Fibroblast of skin of left quadriceps (primary cell): ENCODE measurements at places on chromosomes 11 and 22.

DNA sequence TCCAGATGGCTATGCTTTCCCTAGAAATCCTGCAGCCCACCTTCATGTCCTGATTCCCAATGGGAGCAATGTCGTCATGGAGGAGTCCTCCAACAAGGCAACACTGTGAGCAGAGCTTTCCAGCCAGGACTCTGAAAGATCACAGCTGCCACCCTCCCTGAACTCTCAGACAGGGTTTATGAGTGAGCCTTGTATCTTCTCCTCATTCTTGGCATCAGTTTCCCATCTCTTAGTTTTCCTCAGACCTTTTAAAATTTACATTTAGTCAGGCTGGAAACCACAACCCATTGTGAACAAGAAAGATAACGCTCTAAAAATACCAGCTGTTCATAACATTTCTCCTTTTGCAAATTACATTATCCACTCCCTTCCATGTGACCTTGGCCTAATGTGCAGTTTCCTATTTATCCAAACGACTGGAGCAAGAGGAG lies 15.6 kb upstream of the LYVE1 start:
- no peak for DNase-seq

DNA sequence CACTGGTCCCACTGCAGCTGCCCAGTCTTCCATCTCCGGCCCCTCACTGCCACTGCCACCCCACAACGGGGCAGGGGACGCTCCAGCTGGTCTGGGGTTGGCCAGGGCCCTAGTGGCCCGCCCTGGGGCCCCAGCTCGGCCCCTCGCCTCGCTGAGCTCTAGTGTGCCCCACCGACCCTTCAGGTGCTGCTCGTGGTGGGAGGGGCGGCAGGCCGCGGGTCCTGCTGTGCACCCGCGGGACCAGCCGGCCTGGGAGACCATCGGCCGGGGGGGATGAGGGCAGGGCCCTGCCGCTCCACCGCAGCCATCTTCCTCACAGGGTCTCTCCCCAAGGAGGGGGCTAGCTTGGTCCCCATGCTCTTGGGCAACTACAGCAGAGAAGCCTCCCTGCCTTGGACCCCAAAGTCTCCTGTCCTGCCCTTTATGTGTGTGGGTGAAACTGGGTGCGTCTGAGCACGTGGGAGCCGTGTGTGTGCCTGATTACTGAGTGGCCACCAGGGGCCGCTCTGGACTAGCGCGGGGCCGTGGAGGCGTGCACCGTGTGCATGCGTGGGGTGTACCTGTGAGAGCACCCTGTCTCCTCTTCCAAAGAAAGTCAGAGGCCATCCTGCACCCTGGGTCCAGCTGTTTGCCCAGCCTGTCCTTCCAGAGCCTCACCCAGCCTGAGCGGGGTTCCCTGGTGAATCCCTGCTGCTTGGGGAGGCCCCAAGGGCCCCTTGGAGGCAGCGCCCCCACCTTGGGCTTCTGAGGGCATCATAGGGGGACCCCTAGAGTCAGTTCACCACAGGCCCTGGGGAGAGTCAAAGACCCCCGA lies 6.0 kb upstream of the ACR start:
- no peak for DNase-seq

DNA sequence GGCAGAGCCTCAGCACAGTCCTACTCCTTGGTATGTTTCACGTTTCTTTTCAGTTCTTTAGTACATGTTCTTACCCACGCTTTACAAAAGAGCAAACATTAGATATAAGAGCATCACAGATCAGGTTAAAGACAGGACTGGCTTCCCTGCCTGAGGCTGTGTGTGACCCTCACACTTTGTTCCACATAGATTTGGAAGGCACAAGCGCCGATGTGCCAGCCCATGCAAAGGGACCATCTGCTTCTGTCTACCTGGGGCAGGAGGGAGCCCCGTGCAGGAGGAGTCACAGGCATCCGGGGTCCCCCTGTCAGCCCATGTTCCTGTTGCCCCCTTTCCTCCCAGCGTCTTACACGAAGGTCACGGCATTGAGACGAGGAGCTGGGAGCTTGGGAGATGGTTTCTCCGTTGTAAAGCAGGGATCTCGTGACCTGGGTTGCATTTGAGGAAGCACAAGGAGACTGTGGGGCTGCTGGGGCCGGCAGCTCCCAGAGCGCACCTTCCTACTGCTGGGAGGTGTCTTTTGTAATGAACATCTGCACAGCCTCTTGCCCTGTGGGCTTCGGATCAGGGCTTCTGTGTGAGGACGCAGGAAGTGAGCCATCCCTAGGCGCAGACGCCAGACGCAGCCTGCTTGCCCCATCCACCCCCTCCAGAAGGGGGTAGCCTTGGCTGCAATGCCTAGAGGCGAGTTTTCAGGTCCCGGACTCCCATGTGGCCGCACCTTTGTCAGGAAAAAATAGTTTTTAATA lies 72.6 kb downstream of the SCN3B start:
- no peak for DNase-seq

- no peak for DNase-seq
Observed at GRCh38 chr11:29756871-29757270, 260.0 kb downstream of the KCNA4 start.

- DNase-seq: no peak
Observed at GRCh38 chr11:17734418-17734911, at the start of gene KCNC1. KCNC1 (plus strand) TSS chr11:17734781; CDS start chr11:17736003, 1,222 bp downstream.

DNA sequence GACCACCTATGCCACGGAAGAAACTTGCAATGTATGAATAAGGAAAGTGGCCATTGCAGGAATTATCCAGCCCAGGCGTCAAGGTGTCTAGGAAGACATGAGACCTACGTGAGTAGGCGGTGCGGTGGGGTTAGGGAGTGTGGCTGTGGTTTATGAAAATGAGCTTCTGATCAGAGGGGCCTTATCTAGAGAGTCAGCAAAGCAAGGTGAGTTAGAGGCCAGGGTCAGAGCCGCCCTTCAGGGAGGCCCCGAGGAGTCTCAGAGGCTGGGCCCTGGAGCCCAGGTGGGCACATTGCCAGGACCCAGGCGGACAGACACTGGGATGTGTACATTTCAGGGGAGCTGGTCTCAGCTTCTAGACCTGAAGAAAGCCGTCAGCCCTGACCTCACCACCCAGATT lies 13.8 kb upstream of the LINC01488 start:
- no peak for DNase-seq

GRCh38 chr11:84164728-84165127 lies 878.6 kb upstream of the CCDC90B start:
- DNase-seq: no peak

DNA sequence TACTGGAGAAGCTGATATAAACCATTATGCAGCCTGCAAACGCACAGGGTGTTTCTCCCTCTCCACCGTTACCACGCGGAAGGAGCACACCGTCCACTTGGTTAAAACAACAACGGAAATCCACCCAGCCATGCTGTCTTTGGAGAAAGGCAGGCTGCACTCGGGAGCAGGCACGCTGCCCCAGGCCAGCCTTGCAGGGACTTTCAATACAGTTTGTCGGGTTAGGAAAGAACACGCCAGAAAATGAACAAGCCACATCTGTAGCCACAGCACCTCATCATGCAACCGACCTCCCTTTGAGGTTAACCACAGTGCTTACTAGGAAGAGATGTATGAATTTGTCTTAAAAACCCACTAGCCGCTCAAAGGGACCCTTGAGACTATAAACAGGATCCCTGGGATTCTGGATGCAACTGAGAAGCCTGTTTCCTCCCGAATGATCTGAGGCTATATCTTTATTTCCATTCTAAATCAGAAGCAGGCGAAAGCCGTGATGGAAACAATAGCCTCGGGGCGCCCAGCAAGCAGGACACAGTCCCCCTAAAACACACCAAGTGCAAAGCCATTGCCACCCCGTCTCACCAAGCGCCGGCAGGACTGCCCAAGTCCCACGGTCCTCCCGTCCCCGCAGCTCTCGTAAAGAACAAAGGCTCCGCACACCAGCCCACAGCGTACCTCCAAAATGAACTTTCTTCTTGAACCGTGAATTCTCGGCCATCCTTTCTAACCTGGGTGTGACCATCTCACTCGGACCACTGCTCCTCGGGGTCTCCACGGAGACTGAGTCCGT lies 318.9 kb downstream of the CTTN start:
- DNase-seq: no peak

DNA sequence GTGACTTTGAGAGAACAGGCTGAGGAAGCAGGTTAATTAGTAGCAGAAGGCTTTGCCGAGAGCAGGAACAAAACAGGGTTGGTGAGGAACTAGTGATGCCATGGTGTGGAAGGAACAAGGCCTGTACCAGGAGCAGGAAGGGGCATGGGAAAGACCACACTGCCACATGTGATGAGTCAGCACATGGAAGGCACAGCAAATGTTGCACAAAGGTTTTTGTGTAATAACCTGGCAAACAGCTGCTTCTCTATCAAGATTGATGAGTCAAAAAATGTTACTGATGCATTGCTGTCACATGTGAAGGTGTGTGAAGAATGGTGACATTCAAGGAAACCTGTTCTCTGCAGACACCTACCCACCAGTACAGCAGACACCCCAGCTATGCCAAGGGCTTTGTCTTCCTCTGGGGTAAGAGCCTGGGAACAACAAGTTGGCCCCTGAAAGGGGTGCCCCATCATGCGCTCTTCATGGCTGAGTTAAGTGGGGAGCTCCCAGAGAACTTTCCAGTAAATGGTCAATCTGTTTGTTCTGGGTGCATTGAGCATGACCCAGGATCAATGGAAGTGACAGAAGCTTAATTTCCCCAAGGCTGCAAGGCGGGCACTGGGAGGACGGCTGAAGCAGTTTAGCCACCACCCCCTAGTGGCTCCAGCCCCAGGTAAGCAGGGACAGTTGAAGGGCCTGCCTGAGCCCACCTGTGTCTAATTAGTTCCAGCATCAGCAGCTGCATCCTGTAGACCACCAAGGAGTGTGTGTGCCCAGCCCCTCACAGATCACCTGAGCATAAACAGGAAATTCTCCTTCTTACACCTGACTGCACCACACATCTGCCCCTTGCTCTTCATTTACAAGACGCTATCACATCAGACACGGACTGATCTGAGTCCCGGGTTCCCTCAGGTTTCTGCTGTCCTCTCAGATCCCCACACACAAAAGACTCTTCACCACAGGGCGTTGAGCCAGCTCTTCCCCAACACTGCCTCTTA lies 47.6 kb downstream of the GGTLC2 start:
- DNase-seq: no peak

DNA sequence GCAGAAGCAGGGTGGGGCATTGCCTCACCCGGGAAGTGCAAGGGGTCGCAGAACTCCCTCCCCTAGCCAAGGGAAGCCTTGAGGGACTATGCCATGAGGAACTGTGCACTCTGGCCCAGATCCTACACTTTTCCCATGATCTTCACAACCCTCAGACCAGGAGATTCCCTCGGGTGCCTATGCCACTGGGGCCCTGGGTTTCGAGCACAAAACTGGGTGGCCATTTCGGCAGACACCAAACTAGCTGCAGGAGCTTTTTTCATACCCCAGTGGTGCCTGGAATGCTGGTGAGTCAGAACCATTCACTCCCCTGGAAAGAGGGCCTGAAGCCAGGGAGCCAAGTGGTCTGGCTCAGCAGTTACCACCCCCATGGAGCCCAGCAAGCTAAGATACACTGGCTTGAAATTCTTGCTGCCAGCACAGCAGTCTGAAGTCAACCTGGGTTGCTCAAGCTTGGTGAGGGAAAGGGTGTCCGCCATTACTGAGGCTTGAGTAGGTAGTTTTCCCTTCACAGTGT lies 573.7 kb upstream of the ANO3 start:
- no peak for DNase-seq

DNA sequence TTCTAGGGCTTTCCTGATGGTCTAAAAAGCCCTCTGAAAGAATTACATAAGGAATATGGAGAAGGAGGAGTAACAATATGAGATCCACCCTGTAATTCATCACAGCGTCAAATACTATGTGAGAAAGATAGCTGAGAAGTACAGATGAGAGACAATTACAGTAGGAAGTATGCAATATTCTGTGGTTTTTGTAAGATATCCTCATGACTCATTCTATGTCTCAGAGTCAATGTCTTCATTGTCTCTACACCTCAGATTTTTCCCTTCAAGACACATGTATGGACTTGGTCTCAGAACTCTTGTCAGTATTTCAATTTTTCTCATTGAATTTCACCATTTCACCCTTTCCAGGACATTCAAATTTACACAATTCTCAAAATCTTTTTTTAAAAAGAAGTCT lies 343.3 kb upstream of the CTSC start:
- peak; percentile 2 for DNase-seq

GRCh38 chr11:86511086-86511551 lies 136.4 kb downstream of the CCDC81 start:
- no peak for DNase-seq

GRCh38 chr22:34067031-34067430 lies 146.8 kb upstream of the LARGE1 start:
- no peak for DNase-seq

DNA sequence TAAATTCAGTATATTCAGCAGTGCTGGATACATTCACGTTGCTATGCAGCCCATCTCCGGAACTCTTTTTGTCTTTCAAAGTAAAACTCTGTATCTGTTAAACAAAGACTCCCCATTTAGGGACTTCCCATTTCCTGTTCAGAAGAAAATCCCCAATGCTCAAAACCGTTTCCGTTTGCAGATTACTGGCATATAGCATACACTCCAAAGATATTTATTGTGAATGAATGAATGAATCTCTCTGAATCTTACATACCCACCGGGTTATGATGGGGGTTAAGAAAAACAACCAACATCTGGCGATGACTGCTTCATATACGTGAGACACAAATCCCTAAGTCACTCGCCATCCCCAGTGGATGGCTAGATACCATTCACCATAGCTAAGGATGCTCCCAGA lies 1.6 kb downstream of the THY1 start:
- no peak for DNase-seq

- no peak for DNase-seq
Observed at GRCh38 chr11:86386746-86387145, 12.1 kb downstream of the CCDC81 start.

- no peak for DNase-seq
Observed at GRCh38 chr22:19596680-19597398, 72.6 kb upstream of the CLDN5 start.

- DNase-seq: no peak
Observed at GRCh38 chr11:66220566-66220935, 47.9 kb upstream of the RAB1B start.

- DNase-seq: no peak
Observed at GRCh38 chr11:86477495-86478155, 102.9 kb downstream of the CCDC81 start.

- DNase-seq: no peak
Observed at GRCh38 chr11:113119074-113119473, 157.9 kb downstream of the NCAM1 start.

GRCh38 chr11:70824605-70825245 lies 426.4 kb downstream of the CTTN start:
- DNase-seq: no peak

DNA sequence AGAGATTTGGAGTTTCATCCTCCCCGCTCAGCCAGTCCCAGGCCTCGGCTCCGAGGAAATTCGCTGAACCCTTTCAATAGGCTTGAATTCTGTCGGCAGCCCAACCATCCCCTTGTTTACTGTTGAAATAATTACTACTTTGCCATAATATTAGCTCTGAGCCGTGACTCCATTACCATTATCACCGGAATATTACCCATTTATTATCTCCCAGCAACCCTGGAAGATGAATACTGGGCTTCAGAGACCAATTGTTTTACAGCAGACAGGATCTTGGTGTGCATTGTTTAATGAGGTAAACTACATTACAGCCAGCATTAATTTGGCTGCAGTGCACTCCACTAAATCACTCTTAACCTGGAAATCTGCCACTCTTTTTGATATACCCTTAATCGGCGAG lies 867.4 kb downstream of the NTM start:
- no peak for DNase-seq

- no peak for DNase-seq
Observed at GRCh38 chr11:119990309-119991021, 147.4 kb downstream of the TRIM29 start.
